ENCODE measurements at places on chromosomes 4 and X. TPM values are rescaled to one million over a fixed set of nuclear protein-coding genes. Genes with fewer than 3 reads are reported as not detected.

Gene ERCC6L
- 3.4 TPM for total RNA-seq

Gene NEUROG2
- not detected for total RNA-seq

Gene GPRASP3
- 0.55 TPM for total RNA-seq

GRCh38 chr4:114807759-114808404 is 209.3 kb downstream of the UGT8 start:
- peak; percentile 16 for DNase-seq

DNA sequence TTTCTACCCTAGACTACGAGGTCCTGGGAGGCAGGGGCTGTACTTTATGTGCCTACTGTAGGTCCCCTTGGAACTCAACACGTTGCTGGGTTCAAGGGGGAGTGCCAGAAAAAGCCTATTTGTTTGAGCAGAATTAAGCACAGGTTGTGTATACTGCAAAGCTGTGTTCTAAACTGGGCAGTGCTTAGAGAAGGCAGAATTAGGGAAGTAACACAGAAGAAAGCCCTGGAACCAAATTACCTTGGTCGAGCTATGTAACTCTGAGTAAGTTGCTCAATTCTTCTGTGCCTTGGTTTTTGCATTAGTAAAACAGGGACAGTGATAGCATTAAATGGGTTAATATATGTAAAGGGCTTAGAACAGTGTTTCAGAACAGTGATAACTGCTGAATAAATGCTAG is 245.0 kb upstream of the SFRP2 start:
- no peak for DNase-seq

- no peak for DNase-seq
These were observed 38.4 kb downstream of the FAT4 start for GRCh38 chr4:125353131-125353530.

DNA sequence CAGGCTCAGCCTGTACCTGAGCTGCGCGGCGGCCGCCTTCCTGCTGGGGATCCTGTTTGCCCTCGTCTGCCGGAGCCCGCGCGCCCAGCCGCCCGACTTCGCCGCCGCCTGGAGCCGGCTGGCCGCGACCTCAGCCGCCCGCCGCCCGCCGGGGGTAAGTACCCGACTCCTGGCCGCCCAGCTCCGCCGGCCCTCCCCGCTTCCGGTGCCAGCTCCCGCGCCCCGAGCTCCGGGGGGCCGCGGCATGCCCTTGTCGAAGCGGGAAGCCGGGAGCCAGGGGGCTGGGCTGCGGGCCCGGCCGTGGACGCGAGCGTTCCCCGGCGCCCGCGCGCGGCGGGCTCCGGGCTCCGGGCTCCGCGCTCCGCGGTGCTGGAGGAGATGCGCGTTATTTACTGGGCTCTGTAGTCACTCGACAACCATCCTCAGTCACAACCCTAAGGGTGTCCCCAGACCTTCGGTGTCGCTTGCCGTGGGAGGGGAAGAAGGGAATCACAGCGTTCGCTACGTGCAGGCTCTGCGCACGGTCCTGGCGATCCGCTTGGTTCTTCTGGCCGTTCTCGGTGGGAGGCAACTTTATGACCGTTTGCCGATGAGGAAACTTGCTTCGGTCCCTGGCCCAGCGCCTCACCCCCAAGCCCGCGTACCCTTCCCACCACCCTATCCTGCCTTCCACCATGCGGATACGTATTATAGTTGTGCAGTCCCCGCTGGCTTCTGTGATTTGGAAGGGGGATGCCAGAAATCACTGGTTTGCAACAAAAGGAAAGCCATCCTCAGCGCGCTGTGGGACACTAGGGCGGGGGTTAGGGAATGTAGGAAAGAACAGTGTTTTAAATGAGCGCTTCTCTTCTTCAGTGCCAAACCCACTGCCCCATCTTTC is 944 bp downstream of the SNX25 start:
- peak; percentile 44 for DNase-seq

- DNase-seq: no peak
These were observed 76.1 kb upstream of the SH3RF1 start for GRCh38 chr4:169346840-169347239.

DNA sequence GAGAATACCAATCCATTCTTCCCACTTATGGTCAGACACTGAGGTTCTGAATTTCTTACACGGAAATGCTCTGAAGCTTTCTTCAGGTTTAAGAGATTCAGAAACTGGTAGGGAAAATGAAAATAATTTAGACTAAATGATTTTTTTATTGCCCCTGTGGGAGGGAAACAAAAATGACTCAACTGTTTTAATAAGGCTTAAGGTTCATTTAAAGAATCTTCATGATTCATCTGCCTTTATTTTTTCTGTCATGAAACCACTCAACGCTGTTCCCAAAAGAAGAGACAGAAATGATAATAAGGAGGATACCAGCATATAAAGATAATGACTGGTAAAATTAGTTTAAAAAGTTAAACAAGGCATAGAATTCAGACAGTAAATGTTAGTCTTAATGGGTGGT is 39.3 kb upstream of the FAM47B start:
- no peak for DNase-seq

GRCh38 chr4:176919631-176920030 is 126.9 kb upstream of the VEGFC start:
- no peak for DNase-seq

DNA sequence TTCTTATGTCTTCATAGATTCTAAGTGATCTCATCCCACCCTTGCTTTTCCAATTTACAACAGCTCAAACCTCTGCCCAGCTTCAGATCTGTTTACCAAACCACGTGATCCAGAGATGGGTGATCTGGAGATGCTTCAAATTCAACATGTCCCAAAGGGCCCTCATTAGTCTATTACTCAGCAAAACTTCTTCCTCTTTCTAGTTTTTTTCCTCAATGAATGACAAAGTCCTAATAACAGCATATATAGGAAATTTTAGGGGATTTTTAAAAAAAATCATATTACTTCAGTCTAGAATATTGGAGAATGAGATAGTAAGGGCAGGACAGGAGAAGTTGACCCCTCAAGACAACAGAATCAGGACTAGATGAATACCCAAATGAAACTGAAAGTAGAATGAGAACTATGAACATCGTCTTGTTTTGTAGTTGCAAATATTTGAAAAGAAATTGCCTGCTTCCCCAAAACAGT is 127.1 kb downstream of the CFAP299 start:
- no peak for DNase-seq

- peak; percentile 25 for DNase-seq
These were observed 191.0 kb upstream of the ARX start for GRCh38 chrX:25206778-25207177.

All from Caki2 (cell line).